ENCODE measurements at places on chromosomes 11 and 22. TPM values are rescaled to one million over a fixed set of nuclear protein-coding genes. Genes with fewer than 3 reads are reported as not detected.

The OR52H1 gene
- not detected for total RNA-seq

The MUC6 gene
- not detected for total RNA-seq

The SLC7A4 gene
- total RNA-seq, result not detected

The RIMBP3B gene
- 3.7 TPM for total RNA-seq

The APOBEC3F gene
- total RNA-seq, result 18.3 TPM

All from CD4-positive, alpha-beta memory T cell (primary cell).